ENCODE measurements at places on chromosomes 5 and 9.

DNA sequence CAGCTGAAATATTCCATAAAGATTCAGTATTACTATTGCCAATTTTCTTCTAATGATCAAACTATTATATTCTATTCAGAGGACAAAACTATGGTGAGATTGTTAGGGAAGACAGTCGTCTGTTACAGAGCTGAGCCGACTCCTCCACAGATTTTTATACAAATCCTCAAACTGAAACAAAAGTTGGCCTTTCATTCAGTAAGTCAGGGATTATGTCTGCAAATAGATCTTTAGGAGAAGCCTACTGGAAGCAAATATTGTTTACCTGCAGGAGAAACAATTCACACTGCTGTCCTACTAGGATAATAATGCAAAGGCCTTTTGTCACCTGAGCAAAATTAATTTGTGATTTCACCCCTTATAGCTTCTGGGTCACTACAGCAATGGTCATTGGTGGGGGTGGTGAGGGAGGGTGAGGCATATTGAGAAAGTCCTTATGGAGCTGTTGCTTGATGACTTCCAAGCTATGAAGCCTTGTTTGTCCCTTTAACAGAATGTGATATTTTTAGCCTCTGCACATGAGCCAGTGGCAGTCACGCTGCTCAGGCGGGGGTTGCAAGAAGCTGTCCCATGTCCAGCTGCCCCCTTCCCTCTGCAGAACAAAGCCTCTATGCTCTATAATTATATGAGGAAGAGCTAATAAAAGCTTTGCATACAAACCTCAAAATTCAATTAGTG is 200.5 kb upstream of the KLF9 start:
- DNase-seq: no peak

- DNase-seq: no peak
Observed at GRCh38 chr9:75054368-75055001, 26.4 kb upstream of the CARNMT1 start.

GRCh38 chr5:43312699-43313034 is 545 bp downstream of the HMGCS1 start:
- DNase-seq: no peak

DNA sequence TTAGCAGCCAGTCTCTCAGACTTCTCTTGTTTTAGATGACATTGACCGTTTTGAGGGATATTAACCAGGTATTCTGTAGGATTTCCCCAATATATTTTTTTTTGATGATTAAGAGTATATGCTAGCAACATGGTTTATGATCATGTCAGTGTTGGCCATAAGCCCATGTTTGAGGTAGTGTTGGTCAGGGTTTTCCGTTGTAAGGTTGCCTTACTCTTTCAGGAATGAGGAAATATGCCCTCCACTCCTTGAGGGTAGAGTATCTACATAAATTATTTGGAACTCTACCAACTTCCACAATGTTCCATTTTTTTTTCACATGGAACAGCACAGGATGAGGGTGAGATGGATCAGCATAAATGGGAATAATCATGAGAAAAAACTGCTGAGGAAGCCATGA is 188.4 kb upstream of the PRDM9 start:
- no peak for DNase-seq

Data from MG63 (cell line).